ENCODE measurements at places on chromosomes 6 and 20.

GRCh38 chr6:169622618-169623017 is 79.2 kb downstream of the WDR27 start:
- no peak for DNase-seq

DNA sequence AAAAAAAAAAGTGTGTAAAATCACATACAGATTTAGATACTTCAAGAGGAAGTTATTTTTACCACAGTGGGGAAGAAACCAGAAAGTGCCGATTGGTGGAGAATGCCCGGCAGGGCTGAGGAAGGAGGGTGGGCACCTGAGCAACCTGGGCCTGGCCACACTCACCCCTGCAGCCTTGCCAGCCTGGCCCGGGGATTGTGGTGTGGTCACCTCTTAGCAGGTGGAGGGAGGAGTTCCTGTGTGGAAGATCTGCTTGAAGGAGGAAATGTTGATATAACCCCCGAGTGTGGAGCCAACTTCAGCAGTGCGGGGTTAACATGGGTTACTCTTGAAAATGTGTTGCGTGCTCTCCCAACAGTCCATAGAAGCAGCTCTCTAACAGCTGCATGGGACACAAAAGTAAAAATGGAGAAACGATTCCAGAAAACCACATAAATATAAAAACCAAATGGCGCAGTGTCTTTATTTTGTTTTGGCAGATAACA is 14.7 kb downstream of the UST start:
- no peak for DNase-seq

DNA sequence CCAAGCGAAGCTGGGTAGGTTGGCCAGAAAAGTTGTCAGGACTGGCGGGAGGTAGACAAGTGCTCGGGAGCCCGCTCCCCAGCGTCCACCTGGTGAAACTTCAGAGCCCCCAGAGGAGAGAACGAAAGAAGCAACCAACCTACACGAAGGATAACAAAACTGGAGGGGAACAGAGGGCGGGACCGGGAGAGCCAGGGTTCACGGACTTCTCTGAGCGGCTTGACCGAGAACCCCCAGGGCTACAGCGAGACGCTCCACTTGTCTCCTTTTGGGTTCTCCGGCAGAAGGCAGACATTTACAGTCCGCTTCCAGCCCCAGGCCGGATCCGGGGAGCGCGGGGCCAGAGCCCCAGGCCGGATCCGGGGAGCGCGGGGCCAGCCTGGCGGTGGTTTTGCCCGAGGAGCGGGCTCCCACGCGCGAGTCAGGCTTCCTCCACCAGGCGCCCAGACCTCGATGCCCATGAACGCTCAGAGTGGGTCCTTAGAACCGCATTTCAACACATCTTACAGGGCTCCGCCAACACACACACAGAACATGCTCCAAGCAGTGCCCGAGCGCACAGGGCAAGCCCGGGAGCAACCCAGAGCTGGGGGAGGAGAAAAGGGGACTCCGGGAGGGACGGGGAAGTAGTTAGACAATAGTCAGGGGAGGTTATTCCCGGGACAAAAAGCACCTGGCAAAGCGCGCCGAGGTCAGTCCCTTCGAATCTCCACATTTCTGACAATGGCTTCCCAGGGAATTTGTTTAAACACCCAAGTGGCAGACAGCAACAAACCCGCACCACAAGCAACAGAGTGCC is 1.1 kb downstream of the PTPRK start:
- no peak for DNase-seq

GRCh38 chr6:33314515-33314942 is 651 bp upstream of the TAPBP start:
- DNase-seq, result peak; percentile 89

- no peak for DNase-seq
These were observed 1038.4 kb downstream of the EPHA7 start for GRCh38 chr6:92380803-92381601.

DNA sequence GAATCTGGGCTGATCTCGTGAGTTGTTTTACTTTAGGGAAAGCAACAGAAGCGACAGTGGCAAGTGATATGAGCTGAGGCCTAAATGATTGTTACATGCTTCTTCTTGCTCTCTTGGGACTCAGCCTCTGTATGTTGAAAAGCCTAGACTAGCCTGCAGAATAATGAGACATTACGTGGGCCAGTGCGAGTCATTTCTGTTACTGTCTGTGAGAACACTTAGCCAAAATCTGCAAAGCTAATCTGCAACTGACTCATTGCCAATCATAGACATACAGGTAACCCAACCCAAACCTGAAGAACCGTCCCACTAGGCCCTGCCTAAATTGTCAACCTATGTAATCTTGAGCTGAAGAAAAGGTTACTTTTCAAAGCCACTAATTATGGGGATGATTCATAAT is 77.4 kb upstream of the F13A1 start:
- DNase-seq, result no peak

- no peak for DNase-seq
These were observed 97.3 kb upstream of the UST start for GRCh38 chr6:148649454-148649963.

- no peak for DNase-seq
These were observed 85.8 kb downstream of the DZANK1 start for GRCh38 chr20:18380908-18381529.

DNA sequence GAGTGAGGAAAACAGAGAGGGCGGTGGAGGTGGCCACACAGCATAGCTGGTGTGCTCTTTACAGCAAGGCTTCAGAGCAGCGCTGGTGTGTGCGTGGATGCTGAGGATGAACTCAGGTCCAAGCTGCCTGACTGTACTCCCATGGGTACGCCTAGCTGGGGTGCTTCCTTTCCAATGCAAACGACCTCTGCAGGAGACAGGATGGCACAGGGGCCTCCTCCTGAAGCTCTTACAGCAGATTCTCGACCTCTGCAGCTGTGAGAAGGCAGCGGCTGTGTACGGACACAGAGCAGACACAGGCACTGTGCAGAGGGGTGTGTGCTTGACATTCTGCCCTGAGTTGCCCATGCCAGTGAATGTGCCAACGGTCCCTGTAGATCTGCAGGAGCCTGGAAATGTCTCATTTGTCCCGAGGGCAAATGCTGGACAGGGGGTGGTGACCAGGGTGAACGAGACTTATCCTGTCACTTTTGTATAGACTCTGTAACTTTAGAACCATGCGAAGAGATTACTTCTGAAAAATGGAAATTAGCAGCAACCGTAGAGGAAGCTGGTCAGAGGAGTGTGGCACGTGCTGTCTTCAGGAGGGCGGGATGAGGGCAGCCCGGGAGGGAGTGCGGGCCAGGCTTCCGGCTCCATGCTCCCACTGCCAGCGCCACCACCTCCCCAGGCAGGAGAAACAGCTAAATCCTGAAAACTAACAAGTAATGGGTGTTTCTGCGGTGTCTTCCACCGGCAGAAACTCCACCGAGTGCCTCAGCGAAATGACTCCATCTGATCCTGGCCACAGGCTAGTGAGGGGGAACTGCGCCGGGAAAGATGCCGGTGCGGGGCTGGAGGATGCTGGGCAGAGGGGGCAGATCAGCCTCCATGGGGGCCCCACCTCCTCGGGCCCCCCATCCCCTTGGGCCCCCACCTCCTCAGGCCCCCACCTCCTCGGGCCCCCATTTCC is 120.9 kb upstream of the RPS6KA2 start:
- no peak for DNase-seq

DNA sequence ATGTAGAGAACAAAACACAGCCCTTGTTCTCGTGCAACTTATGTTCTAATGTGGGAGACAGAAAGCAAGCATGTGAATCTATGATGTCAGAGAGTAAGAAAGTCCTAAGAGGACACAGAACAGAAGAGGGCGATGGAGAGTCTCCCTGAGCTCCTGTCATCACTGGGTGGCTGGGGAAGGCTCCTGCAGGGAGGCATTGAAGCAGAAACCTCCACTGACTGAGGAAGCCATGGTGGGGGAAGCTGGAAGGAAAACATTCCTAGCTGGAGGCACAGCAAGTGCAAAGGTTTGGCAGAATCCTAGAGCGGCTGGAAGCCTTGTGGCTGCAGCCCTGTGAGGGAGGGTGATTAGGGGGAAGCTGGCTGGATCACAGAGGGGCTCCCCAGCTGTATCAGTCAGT is 248.0 kb downstream of the CDH26 start:
- DNase-seq, result no peak

DNA sequence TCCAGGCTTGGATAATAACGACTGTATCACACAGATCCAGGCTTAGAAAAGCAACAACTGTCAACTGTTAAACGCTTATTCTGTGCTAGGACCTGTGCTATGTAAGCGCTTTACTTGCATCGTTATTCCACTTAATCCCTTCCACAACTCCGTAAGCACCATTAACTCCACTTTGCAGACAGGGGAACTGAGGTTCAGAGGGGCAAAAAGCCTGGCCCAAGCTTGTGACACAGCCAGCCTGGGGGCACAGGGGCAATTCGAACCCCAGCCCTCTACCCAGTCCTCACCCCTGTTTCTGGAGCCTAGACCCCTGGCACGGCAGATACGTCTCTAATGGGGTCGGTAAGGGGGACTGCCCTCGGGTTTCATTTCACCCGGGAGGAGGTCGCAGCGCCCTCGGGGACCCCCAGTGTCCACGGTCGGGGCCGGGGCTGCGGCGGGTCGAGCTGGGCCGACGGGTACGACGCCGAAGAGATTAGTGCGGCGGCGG is 411 bp downstream of the DSN1 start:
- DNase-seq, result no peak

DNA sequence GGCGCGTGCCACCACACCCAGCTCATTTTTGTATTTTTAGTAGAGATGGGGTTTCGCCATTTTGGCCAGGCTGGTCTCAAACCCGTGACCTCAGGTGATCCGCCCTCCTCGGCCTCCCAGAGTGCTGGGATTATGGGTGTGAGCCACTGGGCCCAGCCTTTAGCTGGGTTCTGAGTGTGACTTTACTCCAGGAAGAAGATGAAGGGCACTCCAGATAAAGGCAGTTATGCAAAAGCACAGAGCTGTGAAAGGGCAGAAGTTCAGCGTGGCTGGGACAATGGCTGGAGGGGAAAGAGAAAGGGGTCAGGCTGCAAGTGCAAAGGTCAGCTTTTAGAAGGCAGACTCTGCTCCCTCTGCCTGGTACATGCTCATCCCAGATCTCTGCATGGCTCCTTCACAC is 39.7 kb downstream of the MAP3K5 start:
- no peak for DNase-seq

DNA sequence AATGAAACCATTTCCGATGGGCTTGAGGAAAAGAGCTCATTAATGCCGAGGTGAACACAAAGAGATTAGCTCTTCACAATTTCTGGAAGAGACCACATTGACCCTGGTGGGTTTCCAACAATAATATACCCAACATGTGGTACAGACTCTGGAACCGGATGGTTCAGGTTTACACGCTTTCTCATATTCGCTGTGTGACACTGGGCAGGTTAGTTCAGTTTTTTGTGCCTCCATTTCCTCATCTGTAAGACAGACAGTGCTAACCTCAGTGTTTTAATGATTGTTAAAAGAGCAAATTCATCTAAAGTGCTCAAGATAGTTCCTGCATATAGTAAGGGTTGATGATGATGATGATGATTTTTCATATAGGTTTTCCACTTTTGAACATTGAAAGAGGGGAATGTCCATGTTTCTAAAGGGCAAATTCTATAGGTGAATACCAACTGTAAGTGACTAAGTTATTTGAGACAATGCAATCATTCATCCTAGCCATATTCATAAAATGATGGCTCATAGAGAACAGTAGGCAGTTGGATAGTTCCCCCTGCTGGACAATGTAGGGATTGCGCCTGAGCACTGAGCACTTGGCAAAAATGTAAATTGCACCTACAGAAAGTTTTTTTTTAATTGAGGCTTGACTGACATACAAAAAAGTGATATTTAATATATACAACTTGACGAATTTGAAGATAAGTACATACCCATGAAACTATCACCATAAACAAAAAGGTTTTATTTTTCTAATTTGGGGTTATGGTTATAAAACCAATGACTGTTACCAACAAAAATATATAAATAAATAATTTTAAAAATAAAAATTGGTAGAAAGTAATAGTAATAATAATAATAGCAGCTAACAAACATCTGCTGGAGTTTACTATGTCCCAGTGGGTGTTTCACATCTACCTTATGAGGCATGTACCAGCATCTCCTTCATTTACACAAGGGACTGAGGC is 2.1 kb upstream of the PERP start:
- DNase-seq, result peak; percentile 74

- no peak for DNase-seq
These were observed 119.3 kb upstream of the NAA20 start for GRCh38 chr20:19897891-19898290.

DNA sequence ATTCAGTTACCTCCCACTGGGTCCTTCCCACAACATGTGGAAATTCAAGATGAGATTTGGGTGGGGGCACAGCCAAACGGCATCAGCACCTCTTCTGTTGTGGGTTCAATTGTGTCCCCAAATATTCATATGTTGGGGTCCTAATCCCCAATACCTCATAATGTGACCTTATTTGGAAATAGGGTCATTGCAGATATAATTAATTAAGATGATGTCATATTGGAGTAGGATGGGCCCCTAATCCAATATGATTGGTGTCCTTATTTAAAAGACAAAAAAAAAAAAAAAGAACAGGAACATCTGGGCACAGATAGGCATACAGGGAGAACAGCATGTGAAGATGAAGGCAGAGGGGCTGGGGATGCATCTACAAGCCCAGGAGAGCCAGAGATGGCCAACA is 89.4 kb downstream of the BFSP1 start:
- no peak for DNase-seq

DNA sequence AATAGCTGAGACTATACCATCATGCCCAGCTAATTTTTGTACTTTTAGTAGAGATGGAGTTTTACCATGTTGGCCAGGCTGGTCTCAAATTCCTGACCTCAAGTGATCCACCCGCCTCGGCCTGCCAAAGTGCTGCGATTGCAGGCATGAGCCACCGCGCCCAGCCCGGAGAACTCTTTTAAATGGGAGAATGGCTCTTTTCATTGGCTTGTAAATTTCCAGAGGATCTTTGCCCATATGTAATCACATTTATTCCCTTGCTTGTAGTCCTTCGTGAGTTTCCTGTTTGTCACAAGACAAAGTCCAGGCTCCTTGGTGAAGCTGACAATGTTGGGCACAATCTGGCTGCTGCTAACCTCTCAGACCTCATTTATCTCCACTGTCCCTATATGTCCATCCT is 135.1 kb downstream of the CEP57L1 start:
- no peak for DNase-seq

DNA sequence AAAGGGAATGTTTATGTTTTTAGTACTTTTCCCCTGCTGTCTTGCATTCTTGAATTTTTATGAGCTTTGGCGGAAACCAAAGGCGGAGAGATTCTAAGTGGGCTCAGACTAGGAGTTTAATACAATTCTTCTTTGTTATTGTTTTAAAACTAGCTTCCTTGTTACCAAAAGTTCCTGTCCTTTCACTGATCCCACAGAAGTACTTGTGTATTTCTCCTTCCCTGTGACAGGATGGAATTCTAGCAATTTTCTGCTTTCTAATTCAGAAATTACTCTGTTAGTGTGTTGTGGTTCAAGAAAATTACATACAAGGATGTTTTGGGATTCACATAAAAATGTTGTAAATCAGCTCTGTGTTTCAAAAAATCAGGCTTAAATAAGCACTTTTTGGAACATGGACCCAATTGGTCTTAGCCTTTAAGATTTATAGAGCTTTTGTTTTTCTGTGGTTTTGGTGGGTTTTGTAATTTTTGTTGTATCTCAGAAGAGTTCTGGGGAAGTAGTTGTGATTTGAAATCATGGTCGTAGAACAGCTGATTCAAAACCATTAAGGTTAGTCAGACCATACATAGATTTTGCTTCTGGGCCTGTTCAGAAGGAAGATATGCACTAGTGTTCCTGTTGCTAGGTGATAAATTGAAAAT is 17.6 kb upstream of the CTAGE9 start:
- DNase-seq, result no peak

- DNase-seq, result no peak
These were observed 75.1 kb downstream of the COL12A1 start for GRCh38 chr6:75130784-75131183.

GRCh38 chr20:46108435-46108841 is 9.7 kb upstream of the CD40 start:
- no peak for DNase-seq
